T-helper 17 cell (primary cell): ENCODE measurements at places on chromosomes 5 and 9. TPM values are rescaled to one million over a fixed set of nuclear protein-coding genes. Genes with fewer than 3 reads are reported as not detected.

Gene DNM1
- 1.3 TPM for total RNA-seq

- DNase-seq: no peak
These were observed 65.0 kb downstream of the RMI1 start for GRCh38 chr9:84045481-84046097.

Gene RELL2
- 17.2 TPM for total RNA-seq

- DNase-seq: no peak
These were observed 45.6 kb downstream of the CFAP90 start for GRCh38 chr5:7805379-7805778.

- DNase-seq: no peak
These were observed 76.8 kb upstream of the NIPAL4 start for GRCh38 chr5:157382996-157383800.

Gene MEIKIN
- total RNA-seq: 0.77 TPM

Gene BTNL8
- not detected for total RNA-seq

GRCh38 chr5:115179394-115180164, 9.9 kb upstream of the TRIM36 start:
- no peak for DNase-seq

Gene FBXW5
- 88.4 TPM for total RNA-seq

Gene OR1Q1
- total RNA-seq: 0.40 TPM

Gene KLHL9
- total RNA-seq: 13.7 TPM

GRCh38 chr9:20070336-20070735, 281.5 kb upstream of the SLC24A2 start:
- no peak for DNase-seq

Gene DMRTA1
- total RNA-seq: 0.21 TPM
